ENCODE measurements at places on chromosomes 7 and 10. TPM values are rescaled to one million over a fixed set of nuclear protein-coding genes. Genes with fewer than 3 reads are reported as not detected.

The CPA5 gene
- not detected for total RNA-seq

The CEP55 gene
- total RNA-seq: 11.3 TPM

GRCh38 chr7:2158331-2159175 lies 74.2 kb downstream of the MAD1L1 start:
- no peak for DNase-seq
- no peak overlapping the region for H3K4me3 ChIP-seq
- no peaks in the 10 kb centered on the region for H3K27me3 ChIP-seq
- no peaks in the 10 kb centered on the region for H3K36me3 ChIP-seq

DNA sequence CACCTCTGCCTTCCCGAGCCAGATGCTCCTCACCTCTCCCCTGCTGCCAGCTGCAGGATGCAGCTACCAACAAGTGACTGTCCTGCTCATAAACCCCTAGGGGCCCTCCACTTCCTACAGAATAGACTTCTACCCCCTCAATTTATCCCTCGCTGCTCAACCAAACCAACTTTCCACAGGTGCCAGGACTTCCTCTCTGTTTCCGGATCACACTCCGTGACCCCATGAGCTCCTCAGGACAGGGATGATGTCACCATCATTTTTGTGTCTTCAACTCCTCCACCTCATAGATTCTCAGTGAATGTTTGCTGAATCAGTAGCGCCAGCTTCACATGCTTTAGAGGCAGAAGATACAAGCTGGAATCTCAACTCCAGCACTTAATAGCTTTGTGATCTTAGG lies 25.8 kb upstream of the ADRB1 start:
- H3K4me3 ChIP-seq: no peak overlapping the region
- H3K27ac ChIP-seq: no peak overlapping the region
- no peaks in the 10 kb centered on the region for H3K36me3 ChIP-seq
- H3K4me1 ChIP-seq: no peaks in the 10 kb centered on the region

DNA sequence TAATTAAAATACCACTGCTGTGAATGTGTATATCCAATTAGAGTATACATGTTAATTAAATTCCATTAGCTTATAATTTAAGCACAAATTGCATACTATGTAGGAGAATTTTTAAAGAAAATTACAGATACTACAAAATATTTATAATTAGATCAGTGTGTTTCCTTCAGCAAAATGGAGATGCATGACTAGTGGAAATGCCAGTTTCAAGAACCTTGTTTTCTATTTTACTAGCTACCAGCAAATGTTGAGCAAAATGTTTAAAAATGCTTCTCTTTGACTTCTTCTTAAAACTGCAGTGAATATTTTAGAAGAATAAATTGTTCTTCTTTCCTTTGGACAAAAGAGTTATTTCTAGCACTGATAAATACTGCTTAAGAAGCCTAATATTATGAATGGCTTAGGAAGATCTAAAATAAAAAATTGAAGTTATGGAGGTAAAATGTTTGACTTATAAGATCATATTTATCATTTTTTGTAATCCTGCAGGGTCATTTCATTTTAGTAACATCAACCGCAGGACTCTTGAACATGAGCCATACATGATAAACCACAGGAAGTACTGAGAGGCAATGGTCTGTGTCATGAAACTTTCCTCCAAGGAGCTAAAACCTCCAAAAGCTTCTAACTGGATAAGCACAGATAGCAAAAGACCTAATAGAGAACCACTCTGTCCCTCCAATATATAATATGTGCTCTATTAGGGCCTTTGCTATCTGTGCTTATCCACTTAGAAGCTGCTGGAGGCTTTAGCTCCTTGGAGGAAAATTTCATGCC lies 1066.0 kb upstream of the CELF2 start:
- H3K27me3 ChIP-seq: no peaks in the 10 kb centered on the region
- H3K4me3 ChIP-seq: no peak overlapping the region
- H3K27ac ChIP-seq: no peak overlapping the region
- no peaks in the 10 kb centered on the region for H3K36me3 ChIP-seq

- no peaks in the 10 kb centered on the region for H3K4me1 ChIP-seq
- no peak overlapping the region for H3K4me3 ChIP-seq
These were observed 2.5 kb upstream of the HABP2 start for GRCh38 chr10:113550365-113550764.

- DNase-seq: peak; percentile 68
- peak overlapping the region; percentile 73 for H3K27ac ChIP-seq
- H3K4me1 ChIP-seq: peaks cover 5% of the 10 kb centered on the region
- no peaks in the 10 kb centered on the region for H3K36me3 ChIP-seq
These were observed 294.7 kb upstream of the PITRM1 start for GRCh38 chr10:3467052-3467951.

DNA sequence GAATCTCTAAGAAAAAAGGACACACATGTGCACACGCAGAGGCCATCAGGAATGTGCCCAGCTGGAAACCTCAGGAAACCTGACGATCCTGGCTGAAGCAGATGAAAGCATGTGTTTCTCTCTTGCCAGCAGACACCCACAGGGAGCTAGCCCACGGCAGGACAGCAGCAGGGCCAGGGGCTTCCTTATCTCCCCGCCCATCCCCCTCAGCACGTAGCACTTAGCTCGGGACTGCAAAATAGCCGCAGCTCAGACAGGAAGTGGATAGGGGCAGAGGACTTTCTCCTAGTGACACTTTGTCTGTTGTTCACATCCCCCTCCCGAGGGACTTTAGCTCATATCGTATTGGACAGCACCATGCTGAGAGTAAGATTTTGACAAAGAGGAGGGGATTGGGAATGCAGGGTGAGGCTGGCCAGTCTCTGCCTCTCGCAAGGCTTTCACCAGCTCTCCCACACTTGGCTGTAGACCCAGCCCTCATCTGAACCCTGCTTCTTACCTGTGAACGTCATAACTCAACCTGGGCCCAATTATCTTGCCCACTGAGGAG lies 63.8 kb downstream of the MKI67 start:
- no peak overlapping the region for H3K4me3 ChIP-seq
- peak overlapping the region; percentile 56 for H3K27ac ChIP-seq
- H3K27me3 ChIP-seq: no peaks in the 10 kb centered on the region
- no peak for DNase-seq

DNA sequence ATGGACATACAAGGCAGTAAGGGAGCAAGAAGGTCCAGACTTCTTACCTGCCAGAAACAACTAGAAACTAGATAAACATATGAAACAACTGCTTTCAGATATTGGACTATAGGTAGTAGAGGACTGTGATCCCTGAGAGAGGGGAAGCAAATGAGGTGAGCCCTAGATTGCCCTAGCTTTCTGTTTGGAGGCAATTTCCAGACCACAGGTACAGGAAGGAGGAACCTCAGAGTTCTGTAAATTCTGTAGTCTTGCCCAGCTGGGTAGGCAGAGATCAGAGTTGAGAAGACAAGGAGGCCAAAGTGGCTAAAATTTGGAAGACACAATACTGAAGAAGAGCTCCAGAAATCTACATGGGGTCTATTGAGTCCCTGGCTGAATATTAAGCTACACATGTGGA lies 21.0 kb downstream of the CDK6 start:
- no peaks in the 10 kb centered on the region for H3K27me3 ChIP-seq
- peaks cover under 1% of the 10 kb centered on the region for H3K4me1 ChIP-seq
- no peak for DNase-seq

DNA sequence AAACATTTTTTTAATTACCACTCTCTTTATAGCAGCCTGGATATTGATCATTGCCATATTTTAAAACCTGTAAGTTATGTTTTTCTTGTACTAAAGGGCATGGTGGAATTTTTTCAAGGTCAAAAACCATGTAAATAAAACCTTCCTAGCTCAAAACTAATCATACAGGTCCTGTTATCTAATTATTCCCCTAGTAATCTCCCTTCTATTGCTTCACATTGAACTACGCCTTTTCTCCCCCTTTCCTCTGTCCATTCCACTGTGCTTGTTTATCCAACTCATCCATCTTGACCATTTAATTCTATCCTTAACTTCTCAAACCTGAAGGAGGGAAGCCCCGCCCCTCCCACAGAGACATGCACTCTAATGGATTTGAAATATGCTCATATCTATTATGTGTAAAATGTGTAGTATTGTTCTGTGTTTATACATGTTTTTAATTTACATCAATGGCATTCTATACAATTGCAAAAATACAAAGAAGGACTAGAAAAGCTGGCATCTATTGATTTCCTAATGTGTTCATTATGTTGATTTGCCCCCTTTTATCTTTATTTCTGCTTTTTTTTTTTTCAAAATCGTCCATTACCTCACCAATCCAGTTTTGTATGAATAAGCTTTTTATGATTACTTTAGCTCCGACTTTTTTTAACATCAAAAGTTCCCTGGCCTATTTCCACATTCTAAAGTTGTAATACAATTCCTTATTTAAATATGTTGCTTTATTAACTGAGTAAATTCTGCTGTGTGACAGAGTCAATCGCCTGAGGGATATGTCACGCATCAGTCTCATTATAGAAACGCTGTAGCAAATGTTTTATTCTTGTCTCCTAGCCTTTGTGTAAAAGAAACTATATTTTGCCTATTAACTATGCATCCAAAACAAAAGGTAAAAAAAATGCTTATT lies 61.0 kb downstream of the MET start:
- no peak overlapping the region for H3K27ac ChIP-seq
- no peaks in the 10 kb centered on the region for H3K36me3 ChIP-seq
- no peak overlapping the region for H3K4me3 ChIP-seq

DNA sequence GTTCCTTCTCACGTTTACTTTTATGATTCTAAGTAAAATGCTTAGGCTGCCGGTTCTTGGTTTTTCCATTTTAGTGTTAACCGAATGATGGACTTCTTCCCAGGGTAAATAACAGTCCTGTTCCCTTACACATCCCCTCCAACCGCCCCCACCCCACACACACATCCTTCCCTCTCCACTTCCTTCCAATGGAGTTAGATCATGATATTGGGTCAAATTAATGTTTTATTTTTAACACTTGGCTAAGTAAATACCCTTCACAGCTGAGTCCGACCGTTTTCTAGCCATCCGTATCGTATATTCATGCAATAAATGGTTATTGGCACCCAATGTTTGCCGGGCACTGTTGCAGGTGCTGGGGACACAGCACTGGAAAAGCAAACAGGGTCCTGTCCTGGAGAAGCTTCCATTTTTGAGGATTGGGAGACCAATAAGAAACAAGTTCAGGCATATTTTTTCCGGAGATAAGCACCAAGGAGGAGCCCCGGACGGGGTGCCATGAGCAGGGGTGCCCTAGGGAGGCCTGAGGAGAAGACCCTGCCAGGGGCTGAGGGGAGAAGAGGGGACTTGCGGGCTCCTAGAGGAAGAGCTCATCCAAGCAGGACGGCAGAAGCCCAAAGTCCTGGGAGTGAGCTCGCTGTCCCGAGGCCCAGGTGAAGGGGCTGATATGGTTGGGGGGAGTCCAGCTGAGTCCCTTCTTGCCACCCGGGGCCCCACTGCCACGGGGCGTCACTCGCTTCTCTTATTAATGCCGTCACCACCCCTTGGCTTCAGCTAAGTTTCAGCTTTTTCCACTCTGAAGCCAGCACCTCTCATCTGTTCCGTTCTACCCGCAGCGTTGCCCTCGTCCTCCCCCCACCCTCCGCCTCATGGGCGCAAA lies 126.0 kb upstream of the RET start:
- peak; percentile 10 for DNase-seq
- H3K4me3 ChIP-seq: no peak overlapping the region
- H3K4me1 ChIP-seq: no peaks in the 10 kb centered on the region
- peaks cover 10% of the 10 kb centered on the region for H3K27me3 ChIP-seq
- no peak overlapping the region for H3K27ac ChIP-seq

Measured in colonic mucosa (tissue), 4 donors.